ENCODE measurements at places on chromosomes 3 and 15. TPM values are rescaled to one million over a fixed set of nuclear protein-coding genes. Genes with fewer than 3 reads are reported as not detected.

DNA sequence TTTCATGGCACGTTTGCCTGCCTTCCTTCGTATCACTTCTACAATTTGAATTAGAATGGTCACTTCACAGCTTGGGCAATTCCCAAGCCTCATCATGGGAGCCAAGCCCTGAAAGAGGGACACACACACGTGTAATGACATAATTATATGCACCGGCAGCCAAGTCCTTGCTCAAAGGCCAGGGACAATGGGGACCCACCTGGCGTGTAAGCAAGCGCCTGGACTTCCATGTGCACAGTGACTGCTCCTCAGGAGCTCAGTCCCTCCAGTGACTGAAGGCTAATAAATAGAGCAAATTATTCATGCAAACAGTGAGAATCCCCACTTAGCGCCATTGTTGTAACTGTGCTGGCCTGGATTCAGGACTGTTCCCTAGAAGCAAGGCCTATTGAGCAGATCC is 115.1 kb downstream of the DNAJB8 start:
- no peak for DNase-seq

GRCh38 chr15:62833646-62834045 is 208.9 kb upstream of the TPM1 start:
- DNase-seq: no peak

GRCh38 chr3:55486101-55486856 is 827 bp downstream of the WNT5A start:
- no peak for DNase-seq

- no peak for DNase-seq
Observed at GRCh38 chr15:65067645-65068402, at the start of gene RASL12. TSS of gene RASL12 (minus strand) at chr15:65067991. CDS start at chr15:65067835, 156 bp downstream.

DNA sequence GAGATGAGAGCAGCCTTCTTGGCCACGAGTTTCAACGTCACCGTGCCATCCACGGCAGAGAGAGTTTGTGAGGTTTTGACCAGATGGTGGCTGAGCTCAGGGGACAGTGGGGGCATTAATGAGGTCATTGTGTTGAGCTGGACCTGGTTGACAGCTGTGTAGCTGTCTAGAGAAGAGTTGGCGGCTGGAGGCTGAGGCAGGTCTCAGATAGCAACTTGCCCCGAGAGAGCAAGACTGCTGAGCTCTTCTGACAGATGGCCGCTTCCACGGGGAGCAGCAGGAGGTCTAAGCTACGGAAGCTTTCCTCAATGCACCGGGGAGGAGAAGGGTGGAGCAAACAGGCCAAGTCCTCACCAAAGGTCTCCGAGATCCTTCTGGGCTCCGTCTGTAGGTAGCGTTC is 44.8 kb upstream of the EIF5A2 start:
- no peak for DNase-seq

GRCh38 chr3:159757341-159758060 is 231.1 kb upstream of the IL12A start:
- DNase-seq: no peak

DNA sequence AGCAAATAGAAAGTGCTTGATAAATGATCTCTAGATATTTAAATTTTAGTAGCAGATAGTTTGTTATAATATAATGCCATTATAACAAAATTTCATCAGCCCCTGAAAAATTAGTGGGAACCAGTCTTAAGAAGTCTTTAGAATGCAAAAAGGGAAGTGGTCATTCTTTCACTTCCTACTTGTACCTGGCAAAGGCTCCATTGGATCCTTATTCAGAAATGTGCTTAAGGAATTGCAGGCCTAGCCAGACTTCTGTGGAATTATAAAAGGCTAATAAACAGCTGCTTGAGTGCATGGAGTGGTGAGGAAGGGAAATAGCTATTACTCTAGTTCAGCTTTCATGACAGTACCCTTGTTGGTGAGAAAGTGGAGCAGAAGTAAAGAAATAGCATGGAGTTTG is 24.2 kb downstream of the PPM1L start:
- no peak for DNase-seq

Gene ARPP21
- not detected for total RNA-seq
